ENCODE measurements at places on chromosomes 7 and 10. TPM values are rescaled to one million over a fixed set of nuclear protein-coding genes. Genes with fewer than 3 reads are reported as not detected.

GRCh38 chr10:86306628-86307278 is 59.8 kb downstream of the GRID1 start:
- no peak for DNase-seq

- DNase-seq = no peak
These were observed 194.2 kb upstream of the SVIL start for GRCh38 chr10:29828956-29829355.

The SGMS1 gene
- total RNA-seq = 19.6 TPM

- no peak for DNase-seq
These were observed 41.6 kb downstream of the DNAJB6 start for GRCh38 chr7:157378390-157378789.

DNA sequence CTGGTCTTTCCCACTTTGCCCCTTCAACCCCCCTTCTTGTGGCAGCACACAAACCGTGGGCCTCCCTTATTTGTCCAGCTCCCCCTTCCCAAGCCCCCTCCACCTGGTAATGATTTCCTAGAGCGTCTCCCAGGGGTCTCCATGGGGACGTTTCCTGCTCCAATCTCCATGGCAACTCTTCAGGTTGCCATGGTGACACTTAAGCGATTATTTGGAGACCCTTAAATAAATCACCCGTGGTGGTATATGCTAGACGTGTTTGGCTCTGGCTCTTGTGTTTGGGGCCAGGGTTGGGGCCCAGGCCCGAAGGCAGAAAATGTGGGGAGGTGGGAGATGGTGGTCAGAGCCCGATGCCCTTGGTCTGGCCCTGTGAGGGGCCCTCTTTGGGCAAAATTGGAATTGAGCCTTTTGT is 41.1 kb upstream of the DLG5 start:
- DNase-seq = no peak

DNA sequence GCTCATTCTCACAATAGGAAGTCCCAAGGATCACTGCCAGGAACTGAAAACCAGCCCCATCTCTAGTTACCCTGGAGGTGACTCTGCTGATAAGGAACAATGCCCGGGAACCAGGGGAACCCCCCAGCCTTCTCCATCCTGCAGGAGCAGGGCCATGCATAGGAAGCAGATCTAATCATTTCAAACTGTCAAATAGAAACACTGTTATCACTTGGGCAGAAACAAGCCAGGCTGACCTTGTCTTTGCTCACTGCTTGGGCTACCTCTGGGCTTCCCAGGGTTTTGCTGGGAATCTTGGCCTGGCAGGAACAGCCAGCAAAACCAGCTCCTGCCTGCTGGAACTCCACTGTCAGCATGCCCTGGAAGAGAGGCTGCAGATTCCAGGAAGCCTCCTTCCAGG is 114.1 kb downstream of the RNF216 start:
- no peak for DNase-seq

GRCh38 chr7:32564542-32564941 is 69.3 kb downstream of the AVL9 start:
- no peak for DNase-seq

- no peak for DNase-seq
These were observed 60.4 kb upstream of the ADO start for GRCh38 chr10:62744136-62744535.

DNA sequence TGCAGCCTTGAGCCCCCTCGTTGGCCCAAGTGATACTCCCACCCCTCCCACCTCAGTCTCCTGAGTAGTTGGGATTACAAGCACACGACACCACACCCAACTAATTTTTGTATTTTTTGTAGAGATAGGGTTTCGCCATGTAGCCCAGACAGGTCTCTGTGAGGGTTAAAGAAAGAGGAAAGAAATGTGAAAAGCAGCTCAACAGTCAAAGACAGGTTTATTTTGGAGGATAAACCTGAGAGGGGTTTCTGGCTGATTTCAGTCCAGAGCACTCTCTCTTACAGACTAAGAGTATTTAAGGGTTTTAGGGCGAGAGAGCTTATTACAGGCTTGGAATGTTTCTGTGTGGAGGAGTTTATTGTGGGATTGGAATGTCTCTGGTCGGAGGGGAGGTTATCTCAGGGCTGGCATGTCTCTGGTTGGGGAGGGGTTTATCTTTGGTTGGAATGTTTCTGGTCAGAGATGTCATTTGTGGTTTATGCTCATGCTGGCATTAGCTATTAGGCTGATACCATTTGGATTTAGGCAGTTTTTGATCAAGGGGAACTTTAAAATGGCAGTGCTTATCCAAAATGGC is 26.1 kb upstream of the SNX10 start:
- no peak for DNase-seq

The PNLIPRP3 gene
- total RNA-seq = not detected

The PLEKHS1 gene
- not detected for total RNA-seq

GRCh38 chr7:151306374-151306773 is 35.2 kb upstream of the NUB1 start:
- no peak for DNase-seq

DNA sequence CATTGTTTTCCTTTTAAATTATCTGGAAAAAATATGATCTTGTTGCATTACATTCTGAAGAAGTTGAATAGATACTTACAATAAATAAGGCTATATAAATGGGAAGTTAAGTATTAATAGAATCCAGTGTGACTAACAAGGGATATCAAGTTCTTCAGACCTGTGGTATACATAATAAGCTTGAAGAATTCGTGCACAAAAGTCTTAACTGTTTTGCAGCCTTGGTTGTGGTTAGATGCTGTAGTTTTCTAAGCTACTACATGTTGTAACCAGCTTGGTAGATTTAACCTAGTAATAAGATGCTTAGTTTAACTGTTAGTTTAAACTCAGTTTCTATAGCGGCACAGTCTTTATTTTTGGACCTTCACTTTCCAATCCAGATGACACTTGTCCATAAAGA is 106.2 kb upstream of the GLCCI1 start:
- DNase-seq = no peak

DNA sequence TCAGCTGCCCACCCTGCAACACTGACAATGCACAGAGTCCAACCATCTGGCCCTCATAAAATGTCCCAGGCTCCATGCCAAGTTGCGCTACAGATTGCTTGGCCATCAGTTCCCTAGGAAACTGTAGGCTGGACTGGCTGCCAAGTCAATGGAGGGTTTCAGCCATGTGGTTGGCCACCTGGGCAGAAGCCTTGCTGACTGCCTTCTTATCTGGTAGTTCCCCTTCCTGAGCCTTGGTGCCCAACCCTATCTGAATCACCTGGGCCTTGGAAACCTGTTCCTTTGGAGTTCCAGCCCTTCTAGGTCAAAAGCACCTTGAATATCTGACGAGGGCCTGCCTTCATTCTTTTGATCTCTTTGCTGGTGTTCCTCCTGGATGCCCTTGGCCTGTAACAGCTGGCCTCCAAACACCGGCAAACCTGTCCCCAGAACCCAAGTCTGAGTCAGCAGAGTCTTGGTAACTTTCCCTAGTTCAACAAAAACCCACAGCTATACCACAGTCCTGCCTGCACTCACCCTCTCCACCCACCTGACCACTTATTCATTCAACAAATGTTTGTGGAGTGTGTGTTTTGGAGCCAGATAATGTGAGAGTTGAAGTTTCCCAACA is 37.4 kb upstream of the KDM7A start:
- no peak for DNase-seq

DNA sequence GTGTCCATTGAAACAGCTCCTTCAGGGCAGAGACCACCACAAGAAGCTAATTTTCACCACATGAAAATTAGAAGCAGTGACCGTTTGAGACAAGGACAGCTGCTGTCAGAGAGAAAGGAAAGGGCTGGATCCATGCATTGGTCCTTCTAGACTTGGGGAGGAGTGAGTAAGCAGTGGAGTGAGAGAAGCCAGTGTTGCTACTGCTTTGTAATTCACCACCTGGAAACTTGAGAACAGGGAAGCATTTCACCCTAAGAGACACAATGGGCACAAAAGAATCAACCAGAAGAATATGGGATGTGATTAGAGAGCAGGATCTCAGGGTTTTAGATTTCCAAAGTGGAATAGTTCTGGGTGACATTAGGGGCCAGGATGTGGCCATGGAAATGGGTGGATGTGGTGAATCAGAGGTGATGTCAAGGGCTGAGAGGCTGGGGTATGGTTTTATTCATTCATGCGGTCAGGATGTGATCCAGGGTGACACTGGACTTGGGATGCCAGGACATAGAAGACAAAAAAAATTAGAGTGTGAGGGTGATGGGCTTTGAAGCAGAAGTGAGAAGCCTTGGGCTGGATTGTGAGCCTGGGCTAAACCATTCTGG is 61.6 kb downstream of the DENND11 start:
- DNase-seq = no peak

- DNase-seq = no peak
These were observed 39.4 kb upstream of the SLC25A13 start for GRCh38 chr7:96361116-96361857.

DNA sequence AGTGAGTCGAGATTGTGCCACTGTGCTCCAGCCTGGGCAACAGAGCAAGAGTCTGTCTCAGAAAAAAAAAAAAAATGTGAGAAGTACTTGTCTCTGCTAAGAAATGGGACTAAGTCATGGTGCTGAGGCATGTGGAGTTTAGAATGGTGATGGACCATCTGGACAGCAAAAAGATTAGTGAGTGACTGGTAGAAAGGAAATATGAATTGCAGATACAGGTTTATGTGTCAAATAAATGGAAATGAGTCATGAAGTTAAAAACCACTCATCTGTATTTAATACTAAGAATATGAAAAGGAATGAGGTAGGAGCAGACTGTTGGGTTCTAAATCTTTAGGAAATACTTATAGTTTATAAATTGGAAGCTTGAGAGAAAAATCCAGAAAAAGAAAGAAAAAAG is 625.7 kb upstream of the ANKRD30A start:
- DNase-seq = no peak

All from naive thymus-derived CD4-positive, alpha-beta T cell (primary cell).